ENCODE measurements at places on chromosomes 5 and 9.

GRCh38 chr5:92836855-92837755 is 743.9 kb downstream of the NR2F1-AS1 start:
- no peak for DNase-seq

DNA sequence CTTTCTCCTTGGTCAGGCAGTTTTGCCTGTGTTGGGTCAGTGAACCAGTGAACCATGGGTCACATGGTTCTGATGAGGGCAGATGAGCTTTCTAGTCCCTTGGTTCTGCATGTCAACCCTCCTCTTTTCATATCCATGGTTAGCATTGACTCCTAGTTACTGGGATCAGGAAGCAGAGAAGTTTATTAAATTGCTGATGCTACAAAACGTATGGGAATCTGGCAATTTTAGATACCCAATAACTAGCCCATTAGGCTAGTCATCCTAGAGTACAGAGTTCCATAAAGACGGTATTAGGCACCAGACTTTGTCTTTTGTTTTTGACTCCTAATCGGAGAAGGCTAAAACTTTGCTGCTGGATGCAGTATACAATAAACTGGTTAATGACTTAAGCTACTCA is 273.1 kb downstream of the ATPSCKMT start:
- no peak for DNase-seq

GRCh38 chr9:1604942-1605560 is 410.1 kb upstream of the SMARCA2 start:
- no peak for DNase-seq

GRCh38 chr5:111942661-111943401 is 185.8 kb upstream of the NREP start:
- no peak for DNase-seq

GRCh38 chr9:21070906-21071305 is 6.8 kb downstream of the IFNB1 start:
- DNase-seq = no peak

DNA sequence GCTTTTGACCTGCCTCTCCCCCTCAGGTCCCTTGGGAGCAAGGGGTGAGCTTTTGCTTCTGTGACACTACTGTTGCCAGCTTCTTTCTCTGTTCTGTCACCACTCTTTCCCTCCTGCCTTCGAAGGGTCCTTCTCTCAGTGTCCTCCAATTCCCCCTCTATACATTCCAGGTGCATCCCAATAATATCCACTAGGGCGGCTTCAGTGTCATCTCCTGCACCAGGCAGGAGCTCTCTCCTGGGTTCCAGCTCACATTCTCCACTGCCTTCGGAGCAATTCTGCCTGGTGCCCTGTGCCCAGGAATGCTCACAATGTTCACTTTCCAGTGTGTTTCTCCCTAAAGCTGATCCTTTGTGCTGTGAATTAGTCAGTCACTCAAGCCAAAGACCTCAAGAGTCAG is 83.9 kb upstream of the CXCL14 start:
- DNase-seq = no peak

GRCh38 chr5:137348759-137349158 is 150.4 kb downstream of the SPOCK1 start:
- no peak for DNase-seq

DNA sequence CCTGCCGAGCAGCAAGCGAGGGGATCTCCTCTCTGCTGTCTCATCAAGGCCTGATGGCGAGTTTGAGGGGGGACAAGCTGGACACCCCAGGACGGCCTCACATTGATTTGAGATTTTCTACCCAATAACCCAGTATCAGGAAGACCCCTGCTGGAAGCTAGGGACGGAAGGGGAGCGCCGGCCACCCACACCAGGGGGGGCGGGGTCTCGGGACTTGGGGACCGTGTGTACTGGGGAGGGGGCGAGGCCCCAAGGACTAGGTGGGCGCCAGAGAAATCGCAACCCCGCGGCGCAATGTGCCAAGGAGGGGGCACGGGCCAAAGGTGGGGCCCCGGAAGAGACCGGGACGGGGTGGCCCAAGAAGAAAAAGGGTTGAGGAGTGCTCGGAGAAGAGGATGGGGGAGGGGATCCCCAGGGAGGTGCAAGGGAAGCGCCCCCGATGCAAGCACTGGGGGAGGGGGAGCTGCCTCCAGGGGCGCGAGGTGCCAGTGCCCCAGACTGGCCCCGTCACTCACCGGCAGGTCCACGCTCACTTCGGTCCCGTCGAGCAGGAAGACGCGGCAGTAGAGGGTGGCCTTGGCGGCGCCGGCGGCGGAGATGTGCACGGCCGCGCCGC is 1.1 kb downstream of the EPB41L4B start:
- no peak for DNase-seq

- no peak for DNase-seq
Measured at GRCh38 chr9:124784509-124784908, 7.6 kb downstream of the OLFML2A start.

GRCh38 chr9:83154821-83155220 is 91.9 kb upstream of the RASEF start:
- DNase-seq = no peak

- no peak for DNase-seq
Measured at GRCh38 chr9:123251741-123252140, 16.6 kb downstream of the STRBP start.

DNA sequence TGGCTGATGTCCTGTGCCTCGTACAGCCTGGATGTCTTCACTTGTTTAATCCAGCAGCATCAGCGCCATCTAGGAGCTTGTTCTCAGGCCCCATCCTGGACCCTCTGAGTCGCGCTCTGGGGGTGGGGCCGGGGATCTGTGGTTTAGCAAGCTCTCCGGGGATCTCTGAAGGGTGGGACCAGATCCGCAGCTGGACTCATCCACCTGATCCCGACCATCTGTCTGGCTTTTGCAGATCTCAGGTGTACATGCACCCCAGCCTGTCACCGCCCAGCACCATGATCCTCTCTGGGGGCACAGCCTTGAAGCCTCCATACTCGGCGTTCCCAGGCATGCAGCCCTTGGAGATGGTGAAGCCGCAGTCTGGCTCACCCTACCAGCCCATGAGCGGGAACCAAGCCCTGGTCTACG is 15.1 kb upstream of the POMT1 start:
- DNase-seq = no peak

All from stimulated activated CD4-positive, alpha-beta T cell treated with anti-CD3 and anti-CD28 coated beads, Interleukin-1b, Interleukin-23, amount 100 ng/mL, for 4 hours (primary cell).